ENCODE measurements at places on chromosomes 7 and 10.

GRCh38 chr10:75826846-75827245 lies 395.4 kb downstream of the LRMDA start:
- no peak for DNase-seq

DNA sequence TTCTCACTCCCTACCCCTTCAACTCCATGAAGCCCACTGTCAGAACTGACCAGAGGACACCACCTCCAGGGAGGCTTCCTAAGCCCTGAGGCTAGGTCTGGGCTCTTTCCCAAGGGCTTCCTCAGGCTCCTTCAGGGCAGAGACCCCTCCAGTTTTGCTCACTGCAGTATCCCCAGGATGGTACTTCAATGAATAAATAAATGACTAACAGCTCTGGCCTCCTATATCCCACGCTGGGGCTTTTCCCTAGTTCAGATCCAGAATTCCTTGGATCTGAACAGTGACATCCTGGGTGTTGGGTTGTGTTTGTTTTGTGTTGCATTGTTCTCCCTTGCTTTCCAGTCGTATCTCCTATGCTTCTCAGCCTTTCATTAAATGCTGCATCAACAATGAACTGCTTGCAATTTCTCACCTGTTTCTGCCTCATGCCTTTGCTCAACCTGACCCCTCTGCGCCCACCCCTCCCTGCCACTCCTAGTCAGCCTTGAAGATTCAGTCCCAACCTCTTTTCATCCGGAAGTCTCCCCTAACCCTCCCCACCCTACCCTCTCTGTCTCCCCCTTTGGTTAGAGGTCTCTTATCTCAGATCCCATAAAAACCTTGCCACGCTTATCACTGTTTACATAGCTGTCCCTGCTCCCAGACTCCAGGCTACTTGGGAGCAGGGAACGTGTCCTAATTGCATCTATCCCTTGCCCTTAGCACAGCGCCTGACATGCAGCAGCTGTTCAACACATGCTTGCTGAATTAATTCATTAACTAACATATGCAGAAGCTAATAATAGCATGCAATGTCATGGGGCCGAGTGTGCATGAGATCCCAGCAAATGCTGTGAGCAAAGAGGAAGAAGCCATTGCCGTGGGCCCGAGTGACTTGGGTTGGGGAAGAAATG lies 41.7 kb downstream of the PPP1R3C start:
- DNase-seq: no peak

DNA sequence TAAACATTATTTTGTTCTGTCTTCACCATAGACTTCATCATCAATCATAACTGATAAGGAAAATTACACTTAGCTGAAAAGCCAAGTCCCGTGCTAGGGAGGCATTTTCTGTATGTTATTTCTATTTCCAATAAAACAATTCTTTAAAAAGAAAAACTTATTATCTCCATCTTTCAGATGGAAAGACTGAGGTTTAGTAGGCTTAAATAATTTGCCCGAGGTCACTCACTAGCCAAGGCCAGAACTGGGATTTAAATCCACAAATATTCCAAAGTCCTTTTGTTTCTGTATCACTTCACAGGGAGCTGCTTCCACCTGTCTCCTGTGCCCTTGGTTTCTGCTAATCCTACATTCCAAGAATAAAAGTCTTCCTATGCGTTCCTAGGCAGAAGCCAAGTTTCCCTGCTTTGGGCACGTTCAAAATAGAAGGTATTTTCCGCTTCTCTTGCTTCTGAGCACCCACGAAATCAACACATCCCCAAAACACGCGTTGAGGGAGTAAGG lies 732 bp downstream of the CPVL start:
- no peak for DNase-seq

GRCh38 chr10:6271663-6272062 lies 68.9 kb downstream of the PFKFB3 start:
- DNase-seq: no peak

DNA sequence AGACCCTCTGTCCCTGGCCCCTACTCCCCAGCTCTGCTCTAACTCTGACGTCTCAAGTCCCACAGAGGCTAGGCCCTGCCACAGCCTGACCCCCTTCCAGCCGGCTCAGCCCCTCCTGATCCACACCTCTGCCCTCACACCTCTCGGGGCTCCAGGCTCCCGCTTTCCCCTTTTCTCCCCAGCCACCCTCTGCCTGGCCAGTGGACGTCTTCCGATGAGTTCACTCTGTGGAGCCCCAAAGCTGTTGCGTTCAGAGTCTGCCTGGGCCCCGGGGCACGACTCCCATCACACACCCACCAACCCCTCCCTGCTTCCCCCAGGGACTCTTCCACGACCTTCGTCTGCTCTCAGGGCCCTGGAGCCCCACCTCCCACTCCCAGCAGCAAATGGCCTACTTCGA lies 18.4 kb upstream of the TBRG4 start:
- no peak for DNase-seq

GRCh38 chr10:103676851-103677417 lies 178.4 kb downstream of the SH3PXD2A start:
- DNase-seq: no peak

DNA sequence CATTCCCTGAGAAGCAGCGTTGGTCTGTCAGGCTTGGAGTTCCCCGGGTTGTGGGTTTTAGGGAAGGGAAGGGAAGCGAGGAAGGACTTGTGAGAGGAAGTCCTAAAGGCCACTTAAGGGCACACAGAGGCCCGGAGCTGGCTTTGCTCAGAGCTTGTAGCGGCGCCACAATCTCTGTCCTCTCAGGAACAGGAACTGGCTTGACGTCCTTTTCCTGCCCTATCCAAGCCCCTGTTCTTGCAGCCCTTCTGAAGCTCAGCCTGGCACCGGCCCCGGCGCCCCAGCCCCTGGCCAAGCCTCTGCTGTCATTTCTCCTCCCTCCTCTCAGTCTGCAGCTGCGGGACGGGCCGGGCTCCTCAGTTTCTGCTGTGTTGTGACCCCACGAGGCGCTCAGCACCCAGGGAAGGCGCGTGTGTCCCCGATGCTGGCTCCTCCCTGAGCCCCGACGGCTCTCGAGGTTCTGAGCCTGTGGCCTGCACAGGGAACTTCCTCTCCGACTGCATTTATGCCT lies at the start of gene GIMAP8:
Gene GIMAP8, plus strand, starts transcription at position 140 of the 511 bp plus-strand sequence. CDS start 16,069 bp downstream, outside the sequence.
- no peak for DNase-seq

- DNase-seq: no peak
Observed at GRCh38 chr7:155648752-155649339, 4.4 kb downstream of the RBM33 start.

DNA sequence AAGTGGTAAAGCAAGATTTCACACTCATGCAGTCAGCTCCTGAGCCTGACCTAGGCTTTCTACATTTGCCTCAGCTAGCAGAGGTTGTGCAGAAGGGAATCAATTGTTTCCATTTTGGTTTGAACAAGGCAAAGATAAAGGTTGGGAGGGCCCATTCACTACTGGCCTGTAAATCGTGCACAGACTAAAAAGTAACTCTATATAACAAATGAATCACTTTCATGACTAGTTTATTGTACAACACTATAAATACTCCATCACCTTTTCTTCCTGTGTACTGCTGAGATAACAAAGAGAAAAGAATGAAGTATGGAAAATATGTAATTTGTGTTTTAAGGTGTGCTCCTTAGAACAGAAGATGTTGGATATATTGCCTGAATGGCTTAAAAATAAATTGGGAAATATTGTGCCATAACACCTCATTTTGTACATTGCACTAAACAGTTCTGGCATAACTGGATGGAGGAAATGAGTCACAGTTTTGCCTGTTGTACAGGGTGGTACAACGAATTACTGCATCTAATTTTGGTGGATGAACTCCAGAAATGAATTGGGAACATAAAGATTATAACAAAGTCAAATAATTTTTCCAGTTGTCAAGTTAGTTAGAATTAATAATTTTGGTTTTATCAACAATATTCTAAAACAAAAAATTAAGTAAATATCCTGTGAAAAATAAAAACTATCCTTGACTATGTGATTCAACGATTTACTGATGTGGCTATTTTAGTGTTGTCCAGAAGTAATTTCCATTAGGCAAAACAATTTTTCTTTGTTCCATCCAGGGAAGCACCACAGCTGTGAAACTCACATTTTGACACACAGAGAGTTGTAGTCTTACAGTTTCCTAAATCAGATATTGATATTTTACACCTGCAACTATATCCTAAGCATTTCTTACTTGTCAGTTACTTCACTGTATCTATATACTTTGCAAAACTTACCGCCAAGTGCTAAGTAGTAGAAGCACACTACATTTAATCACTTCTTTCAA lies 18.0 kb downstream of the SEMA3C start:
- no peak for DNase-seq

- DNase-seq: no peak
Observed at GRCh38 chr10:52297747-52298146, 16.3 kb upstream of the DKK1 start.

DNA sequence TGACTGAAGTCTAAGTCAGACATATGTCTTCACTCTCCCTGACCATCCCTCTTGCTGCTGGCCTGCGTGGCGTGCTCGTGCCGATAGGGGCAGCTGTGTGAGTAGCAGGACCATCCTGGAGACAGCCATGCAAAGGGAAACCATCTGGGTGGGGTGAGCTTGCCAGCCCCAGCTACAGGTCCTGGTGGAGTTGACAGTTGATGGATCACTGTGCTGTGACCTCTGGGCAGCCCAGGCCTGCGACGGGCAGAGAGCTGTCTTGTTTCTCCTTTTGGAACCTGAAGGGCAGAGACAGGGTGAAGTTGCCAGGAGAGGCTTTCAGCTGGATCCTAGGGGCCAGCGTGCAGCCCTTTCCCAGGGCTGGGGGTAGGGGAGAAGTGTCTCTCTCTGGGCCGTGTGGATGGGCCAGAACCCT lies 44.7 kb downstream of the GRK5 start:
- DNase-seq: no peak

GRCh38 chr7:27933671-27934565 lies 194.0 kb downstream of the TAX1BP1 start:
- DNase-seq: no peak

GRCh38 chr10:31584098-31584631 lies 265.1 kb downstream of the ZEB1 start:
- no peak for DNase-seq

DNA sequence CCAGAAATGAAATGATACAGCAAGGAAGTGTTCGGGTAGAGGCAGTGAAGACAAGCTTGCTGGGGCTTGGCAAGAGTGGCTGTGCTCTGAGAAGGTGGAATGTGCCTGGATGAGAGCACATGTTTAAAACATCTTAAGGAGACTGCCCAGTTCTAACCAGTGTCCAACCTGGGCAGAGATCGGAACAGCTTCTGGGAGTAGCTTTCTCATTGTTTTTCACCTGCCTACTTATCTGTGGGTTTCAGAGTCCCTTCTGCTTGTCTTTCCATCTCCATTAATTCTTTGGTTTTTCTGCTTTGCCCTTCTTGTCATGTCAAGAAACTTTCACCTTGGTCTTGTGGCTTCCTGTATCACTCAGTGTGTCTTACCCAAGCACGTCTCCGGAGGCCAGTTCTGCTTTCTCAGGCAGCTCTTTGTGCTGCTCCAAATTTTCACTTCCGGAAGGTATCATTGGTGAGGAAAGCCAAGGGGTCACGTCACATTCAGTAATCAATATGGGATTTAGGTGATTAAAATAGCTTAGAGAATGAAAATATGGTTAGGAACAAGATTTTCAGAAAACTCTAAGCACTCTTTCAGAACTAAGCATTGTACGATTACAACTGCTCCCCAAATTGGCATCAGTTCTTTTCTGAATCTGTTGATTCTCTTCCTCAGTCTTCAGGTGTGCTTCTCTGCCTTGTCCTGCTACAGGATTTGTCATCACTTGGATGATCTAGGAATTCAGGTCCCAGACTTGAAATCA lies 5.5 kb upstream of the LAMB4 start:
- no peak for DNase-seq
